ENCODE measurements at places on chromosomes 6 and 20.

- DNase-seq: no peak
Measured at GRCh38 chr6:108610270-108610839, 49.6 kb downstream of the FOXO3 start.

DNA sequence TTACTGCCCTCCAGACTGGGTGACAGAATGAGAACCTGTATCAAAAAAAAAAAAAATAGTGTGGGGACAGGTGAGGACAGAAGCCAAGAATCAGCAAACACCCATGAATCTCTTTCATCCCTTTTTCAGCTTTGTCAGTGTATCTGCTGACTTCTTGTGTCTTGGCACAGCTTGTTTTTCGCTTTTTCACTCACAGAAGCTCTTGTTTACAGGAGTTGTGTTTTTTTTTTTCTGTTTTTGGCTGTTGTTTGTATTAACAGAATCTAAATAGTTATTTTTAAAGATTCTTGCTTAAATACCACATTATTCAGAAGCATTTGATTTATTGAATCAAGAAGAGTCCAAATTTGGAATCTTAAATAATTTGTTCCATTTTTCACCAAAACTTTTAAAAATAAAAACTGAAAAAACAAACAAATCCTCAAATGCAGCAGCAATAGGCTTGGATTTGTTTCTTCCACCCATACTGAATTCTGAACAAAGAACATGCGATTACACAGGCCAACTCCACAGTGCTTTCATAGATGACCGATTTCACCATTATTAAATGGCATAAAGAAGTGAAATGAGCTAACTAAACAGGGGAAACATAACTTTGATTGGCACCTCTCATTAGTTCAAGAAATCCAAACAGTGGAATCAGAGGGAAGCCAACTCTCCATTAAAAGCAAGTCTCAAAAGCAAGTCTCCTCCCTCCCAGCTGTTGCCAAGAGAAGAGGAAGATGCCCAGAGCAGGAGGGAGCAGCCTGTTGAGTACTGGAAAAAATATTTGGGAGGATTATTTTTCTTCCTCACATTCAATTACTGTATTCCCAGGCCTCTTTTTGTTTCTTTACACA is 27.2 kb upstream of the GPR63 start:
- DNase-seq: no peak

DNA sequence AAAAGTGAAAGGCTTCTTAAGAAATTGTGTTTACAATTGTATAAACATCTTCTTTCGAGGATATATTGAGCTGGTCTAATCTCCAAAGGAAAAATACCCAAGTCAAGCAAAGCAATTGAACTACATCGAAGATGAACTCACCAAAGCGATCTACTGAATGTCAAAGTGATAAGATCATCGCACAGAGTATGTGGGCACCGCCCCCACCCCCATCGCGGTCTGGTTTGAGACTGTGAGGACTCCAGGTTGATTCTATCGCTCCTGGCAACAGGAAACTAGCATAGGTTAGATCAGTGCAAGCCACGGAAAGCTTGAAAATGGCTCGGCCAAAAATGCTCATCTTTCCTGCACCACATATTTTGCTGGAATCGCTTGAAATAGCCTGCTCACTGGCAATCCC is 133.2 kb upstream of the RPS6KA2 start:
- peak; percentile 59 for DNase-seq

GRCh38 chr6:128412680-128413079 is 107.7 kb downstream of the PTPRK start:
- no peak for DNase-seq

- no peak for DNase-seq
Measured at GRCh38 chr6:14023855-14024254, 93.7 kb upstream of the CD83 start.

Measured in stimulated activated CD8-positive, alpha-beta memory T cell treated with anti-CD3 and anti-CD28 coated beads, Interleukin-15, amount 100 ng/mL, for 4 hours (primary cell).